ENCODE measurements at places on chromosomes 4 and X.

DNA sequence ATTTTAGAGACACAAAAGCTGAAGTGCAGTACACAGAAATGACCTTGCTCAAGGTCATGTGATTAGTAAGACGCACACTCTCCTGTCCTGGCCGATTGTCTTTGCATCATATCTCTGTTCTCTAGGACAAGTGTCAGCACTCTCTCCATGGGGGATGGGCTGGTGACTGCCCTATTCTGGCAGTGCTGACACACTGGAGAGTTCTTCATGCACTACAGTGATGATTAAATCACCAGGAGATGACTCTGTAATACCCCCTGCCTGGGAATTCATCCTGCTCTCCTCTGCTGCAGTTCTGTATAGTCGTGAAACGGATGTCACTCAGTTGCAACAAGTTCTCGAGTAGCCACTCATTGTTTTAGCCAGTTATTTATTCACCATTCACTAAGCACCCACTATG is 5.3 kb upstream of the SHISA3 start:
- no peak for DNase-seq

DNA sequence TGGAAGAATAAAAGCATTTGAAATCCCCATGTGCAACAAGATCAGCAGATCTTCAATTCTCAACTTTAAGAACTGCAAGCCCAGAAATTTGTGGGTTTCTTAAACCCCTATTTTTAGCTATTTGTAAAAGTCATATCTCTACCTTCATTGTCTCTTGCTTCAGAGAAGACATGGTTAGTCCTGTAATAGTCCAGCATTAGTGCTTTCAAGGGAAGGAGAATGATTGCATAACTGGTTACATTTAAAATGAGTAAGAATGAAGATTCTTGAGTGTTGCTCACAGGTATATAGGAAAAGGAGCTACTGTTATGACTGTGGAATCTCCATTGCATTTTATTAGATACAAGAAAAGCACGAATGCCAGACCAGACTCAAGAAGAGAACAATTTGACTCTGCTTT is 84.0 kb downstream of the CCSER1 start:
- no peak for DNase-seq

- DNase-seq = no peak
Observed at GRCh38 chrX:48747415-48748016, 14.0 kb upstream of the GLOD5 start.

DNA sequence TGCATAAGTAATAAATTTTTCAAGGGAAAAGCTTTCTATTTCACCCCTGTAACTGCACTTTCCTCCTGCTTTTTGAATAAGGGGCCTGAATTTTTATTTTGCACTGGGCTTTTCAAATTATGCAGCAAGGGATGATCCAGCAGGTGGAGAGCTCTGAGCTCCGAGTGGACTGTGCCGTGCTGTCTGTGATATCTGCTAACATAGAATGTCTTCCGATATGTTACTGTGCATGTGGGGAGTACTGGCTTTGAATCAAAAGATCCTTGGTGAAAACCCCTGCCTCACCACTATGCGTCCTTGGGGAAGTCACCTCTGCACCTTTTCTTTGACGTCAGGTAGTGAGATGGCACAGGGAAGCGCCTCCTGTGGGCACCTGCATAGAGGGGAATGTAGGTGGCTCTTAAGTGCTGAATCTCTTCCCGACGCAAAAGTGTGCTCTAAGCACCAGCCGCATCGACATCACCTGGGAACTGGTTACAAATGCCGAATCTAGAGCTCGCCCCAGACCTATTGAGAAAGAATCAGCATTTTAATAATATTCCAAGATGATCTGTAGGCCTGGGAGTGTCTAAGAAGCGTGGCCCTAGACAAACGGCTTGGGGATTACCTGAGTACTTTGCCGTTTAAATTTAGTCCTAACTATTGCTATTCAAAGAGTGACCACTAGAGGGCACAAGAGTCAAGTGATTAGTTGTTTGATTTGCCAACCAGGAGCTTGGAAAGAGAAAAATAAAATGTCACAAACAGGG is 19.2 kb upstream of the WFS1 start:
- peak; percentile 59 for DNase-seq

DNA sequence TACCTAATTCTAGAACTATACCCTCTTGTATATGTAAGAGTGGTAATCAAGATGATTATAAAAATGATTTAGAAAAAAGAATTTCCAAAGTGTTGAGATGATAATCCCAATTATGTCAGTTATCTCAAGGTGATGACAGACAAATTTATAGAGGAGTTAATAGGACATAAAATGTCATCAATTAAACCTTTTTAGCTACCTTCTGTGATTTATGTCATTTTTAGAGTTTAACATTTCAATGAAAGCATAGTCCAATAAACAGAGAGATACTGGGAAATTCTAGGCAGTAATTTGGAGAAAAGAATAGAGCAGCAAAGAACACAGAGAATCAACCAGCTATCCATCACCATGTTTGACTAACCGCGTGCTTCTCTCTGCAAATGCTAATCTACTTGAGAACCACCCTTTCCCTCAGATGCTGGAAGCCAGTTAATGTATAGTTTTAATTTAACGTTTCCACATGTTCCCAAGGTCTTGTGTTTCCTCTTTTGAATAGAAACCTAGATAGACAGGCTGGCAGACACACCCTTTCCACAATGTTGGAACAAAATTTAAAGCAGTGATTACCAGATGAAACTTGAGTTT is 433.1 kb upstream of the FAM241A start:
- no peak for DNase-seq

All from NCI-H2107 (cell line).